ENCODE measurements at places on chromosomes 5 and 9.

GRCh38 chr9:20349568-20349967 is 272.7 kb downstream of the MLLT3 start:
- DNase-seq: no peak

DNA sequence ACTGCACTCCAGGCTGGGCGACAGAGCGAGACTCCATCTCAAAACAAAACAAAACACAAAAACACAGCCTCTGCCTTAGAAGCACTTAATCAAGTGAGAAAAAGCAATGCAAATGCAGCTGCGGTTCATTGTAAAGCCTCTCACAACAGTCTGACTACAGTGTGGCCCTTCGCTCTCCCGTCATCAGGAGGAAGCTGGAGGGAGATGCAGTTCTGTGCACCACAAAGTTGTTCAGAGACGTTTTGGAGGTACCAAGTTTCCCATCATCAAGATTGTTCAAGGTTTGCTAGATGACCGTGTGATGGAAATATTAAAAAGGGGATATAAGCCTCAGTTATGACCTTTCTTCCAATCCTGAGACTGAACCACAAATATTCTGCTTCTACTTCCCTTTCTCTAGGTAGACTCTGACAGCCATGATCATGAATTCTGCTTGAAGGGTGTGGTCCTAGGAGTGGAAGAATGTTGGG is 40.9 kb downstream of the SEC61B start:
- no peak for DNase-seq

DNA sequence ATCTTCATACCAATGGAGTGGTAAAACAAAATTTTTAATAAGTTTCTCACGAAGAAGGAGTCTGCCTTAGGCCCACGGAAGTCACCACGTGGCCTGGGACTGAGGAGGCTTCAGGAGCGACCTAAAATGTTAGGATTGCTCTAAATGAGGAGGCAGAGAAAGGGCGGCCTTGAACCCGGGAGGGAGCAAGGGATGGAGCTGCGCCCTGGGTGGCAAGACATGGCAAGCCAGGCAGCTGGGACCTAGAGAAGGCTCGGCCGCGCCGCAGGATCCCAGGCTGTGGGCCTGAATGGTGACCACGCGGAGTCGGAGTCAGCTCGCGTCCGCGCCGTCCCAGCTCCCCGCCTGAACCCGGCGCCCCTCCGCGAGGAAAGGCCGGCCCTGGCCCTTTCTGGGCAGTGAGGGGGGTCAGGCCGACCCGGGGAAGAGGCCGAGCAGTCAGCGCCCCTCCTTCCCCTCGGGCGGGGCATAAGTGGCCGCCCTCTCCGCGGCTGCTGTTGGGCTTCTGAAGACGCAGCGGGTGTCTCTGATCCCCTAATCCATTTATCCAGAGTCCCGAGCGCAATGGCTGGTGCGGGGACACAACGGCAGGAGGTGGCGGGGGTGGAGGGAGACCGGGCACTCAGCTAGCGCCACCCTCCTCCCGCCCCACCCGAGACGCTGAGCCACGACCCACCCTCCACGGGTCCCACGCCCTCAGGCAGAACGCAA is 10.6 kb downstream of the IRX1 start:
- no peak for DNase-seq

- DNase-seq: no peak
These were observed 33.7 kb downstream of the ZNF462 start for GRCh38 chr9:106896695-106897094.

- DNase-seq: no peak
These were observed 609.5 kb upstream of the RGMB start for GRCh38 chr5:98163796-98164493.

DNA sequence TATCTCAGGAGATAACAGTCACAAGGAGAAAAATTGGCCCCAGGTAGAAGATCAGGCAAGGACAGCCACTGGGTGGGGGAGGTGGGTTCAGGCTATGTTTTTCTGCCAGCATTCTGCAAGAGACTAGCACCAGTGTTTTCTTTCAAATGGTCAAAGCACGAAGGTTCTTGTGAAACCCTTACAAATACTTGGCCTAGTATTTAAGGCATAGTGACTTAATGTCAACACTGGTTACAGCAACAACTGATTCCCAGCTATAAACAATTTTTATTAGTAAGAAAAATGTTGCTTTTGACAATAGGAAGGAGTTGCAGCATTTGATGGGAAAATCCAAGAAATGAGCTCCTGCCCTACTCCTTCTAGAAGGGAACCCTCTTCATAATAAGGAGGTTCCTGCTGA is 349.6 kb downstream of the SLIT3 start:
- no peak for DNase-seq

- no peak for DNase-seq
These were observed 96.5 kb upstream of the PITX1 start for GRCh38 chr5:135130261-135131215.

GRCh38 chr9:77463151-77463550 is 185.0 kb downstream of the GNA14 start:
- no peak for DNase-seq

- DNase-seq: no peak
These were observed 38.9 kb downstream of the DAB2IP start for GRCh38 chr9:121690316-121690715.

DNA sequence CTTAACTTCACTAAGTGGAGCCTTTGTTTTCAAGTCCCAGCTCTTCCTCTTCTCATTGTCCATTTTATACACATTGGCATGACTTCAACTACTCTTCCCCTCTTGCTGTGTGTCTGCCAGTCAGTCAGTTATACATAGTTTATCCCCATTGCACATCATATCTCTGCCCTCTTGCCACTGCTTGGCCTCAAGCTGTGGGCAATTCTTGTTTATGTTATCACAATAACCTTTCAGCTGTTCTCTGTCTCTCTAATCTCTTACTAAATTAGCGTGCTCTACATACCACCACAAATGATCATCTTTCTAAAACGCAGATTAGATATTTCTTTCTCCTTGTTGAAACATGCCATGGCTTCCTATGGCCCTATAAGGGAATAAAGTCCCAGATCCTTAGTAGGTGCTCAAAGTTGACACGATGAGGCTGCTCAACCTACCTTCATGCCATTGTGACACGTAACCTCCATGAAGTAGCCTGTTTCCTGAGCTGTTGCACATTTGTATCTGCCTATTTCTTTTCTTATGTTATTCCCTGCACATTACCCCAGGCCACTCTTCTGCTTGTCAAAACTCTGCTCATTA is 239.3 kb downstream of the GAS1 start:
- DNase-seq: no peak

DNA sequence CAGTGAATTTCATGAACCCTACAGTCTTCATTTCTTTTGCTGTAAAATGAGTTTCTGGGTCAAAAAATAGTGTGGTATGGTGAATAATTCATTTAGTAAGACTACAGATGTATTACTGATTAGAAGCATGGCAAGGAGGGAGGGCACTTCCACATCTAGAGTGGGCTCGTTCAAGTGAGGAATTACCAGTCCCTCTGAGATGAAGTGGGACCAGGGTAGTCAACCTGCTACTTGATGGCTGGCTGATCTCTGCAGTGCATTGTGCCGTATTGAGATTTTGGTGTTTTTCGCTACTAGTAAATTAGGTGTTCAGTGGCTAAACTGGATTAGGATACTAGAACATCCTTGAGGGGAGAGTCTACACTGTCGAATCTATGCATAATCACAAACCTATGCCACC is 10.8 kb downstream of the CDC37L1 start:
- no peak for DNase-seq

- no peak for DNase-seq
These were observed 85.2 kb upstream of the SLC1A3 start for GRCh38 chr5:36521219-36521618.

DNA sequence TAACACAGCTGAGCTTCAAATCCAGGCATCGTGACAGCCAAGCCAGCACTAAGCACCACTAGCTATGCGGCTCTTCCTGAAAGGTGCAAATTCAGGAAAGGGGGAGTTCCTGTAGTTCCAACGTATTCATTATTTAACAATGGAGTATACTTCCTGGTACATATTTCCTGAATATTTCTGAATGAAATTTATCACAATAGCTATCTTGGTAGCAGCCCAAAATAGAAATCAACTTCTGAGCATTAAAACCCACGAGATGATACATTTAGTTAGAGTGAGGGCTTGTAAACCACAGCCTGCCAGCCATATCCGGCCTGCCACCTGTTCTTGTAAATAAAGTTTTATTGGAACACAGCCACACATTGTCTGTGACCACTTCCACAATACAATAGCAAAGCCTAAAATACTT is 109.7 kb upstream of the RETREG1 start:
- DNase-seq: no peak

GRCh38 chr5:128815201-128815600 is 150.1 kb upstream of the SLC27A6 start:
- DNase-seq: no peak

DNA sequence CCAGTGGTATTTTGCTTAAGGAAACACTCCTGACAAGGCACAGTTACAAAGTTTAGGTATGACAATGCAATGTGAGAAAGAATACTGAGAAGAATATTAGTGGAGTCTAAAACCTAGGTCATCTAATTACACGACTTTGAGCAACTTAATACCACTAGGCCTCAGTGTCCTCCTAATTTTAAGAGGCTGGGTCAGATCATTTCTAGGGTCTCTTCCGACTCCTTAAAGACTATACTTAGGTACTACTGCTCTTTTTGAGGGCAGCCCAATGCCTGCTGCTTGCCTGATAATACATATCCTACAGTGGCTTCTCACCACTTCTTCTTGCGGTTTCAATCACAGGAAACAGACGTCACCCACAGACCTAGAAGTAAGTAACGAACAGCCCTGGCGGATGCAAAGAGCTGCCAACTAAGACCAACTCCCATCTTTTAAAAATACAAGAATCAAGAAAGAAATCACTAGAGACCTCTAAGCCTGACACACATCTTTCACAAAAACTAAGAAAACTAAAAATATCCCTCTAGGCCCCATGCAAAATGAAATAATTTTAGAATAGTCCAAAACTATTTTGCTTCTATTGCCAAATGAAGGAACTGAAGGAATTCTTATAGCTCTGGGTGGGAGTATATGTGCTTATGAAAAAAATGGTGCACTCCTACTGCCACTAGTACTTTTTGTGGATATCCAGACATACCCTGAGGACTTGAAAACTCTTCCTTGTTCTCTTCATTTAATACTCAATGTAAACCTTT is 13.1 kb downstream of the DIAPH1 start:
- DNase-seq: peak; percentile 66

- DNase-seq: no peak
These were observed 19.5 kb downstream of the SPAAR start for GRCh38 chr9:35928591-35929452.

GRCh38 chr5:12951846-12952245 is 992.6 kb downstream of the DNAH5 start:
- no peak for DNase-seq

DNA sequence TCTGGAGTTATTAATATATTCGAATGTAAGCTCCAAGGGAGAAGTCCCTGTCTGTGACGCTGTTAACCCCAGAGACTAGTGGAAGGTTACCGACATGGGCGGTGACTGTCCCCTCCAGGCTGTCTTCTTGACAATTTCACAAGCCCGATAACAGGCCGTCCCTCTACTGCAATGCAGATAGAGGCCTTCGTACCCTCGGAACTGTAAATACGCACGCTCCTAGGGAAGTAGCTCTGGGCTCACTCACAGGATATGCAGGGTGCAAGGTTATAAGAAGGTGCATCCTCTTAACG is 680 bp upstream of the RFK start:
- DNase-seq: no peak

DNA sequence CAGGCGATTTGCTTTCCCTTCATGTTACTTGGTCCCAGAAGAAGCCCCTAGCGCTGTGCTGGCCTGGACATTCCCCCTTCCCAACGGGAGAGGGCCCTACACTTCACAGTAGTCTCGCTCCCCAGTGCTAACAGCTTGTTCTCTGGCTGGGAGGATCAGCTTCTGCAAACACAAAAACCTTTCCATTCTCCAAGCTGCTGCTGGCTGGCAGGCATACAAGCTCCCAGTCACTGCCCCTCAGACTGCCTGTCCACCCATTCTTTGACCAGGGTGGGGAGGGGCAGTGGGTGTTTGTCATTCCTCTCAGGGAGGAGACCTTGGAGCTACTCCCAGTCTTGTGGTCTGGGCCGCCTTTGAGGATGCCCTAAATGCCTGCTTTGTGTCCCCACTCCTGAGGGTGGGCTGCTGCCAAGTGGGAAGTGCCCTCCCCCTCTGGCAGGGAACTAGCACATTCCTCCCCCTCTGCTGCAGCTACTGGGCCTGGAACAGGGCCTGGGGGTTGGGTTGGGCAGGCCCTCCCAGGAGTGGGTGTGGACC is 20.8 kb downstream of the ENHO start:
- DNase-seq: no peak

- DNase-seq: no peak
These were observed 13.5 kb downstream of the ZNF346 start for GRCh38 chr5:177035976-177036375.

DNA sequence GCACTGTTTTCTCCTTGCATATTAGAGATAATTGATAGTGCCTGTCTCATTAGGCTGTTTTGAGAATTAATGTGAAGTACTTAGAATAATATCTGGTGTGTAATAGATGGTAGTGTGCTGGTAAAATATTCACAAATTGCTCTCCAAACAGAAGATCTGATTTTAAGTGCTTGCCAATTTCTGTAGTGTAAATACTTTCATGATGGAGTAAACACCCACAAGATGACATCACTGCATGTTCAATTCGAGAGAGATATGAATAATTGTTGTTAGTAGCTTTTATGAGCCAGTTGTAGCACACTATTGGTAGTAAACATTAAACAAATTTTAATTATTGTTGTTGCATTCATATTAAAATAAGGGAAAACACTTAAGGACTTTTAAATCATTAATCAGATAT is 392.3 kb upstream of the RIOK2 start:
- DNase-seq: no peak

- no peak for DNase-seq
These were observed 223.4 kb downstream of the DRD1 start for GRCh38 chr5:175220549-175220948.

GRCh38 chr9:76218886-76219445 is 175.3 kb downstream of the RFK start:
- no peak for DNase-seq

GRCh38 chr9:135046739-135047350 is 40.6 kb upstream of the OLFM1 start:
- DNase-seq: no peak

DNA sequence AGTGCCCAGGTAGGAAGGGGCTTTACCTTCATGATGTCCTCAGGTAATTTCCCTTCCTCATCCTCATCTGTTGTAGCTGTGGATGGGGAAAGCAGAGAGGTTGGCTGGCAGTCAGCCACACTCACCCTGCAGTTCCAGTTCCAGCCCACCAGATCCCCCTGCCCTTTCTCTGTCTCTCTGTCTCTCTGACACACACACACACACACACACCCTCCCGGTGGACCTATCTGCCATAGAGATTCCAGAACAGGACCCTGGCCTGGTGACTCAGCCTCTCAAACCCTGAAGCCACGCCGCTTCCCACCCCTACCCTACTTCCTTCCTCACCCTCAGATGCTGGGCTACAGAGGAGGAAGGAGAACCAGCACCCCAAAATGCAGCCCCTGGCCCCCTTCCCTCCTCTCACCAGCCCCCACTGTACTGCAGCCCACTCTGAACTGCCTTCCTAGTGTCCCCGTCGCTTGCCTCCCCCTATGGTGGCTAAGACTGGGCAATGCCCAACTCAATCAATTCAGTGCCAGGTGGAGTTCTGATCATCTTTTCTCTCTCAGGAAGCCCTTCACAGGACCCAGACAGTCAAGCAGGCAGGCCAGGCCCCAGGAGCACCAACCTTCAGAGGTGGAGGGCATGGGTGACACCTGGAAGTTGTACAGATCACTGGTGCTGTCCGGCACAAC is 4.8 kb downstream of the IRF1 start:
- DNase-seq: no peak

- no peak for DNase-seq
These were observed 105.1 kb downstream of the LMNB1 start for GRCh38 chr5:126881821-126882600.

GRCh38 chr9:127860260-127860659 is 5.8 kb upstream of the ENG start:
- no peak for DNase-seq

GRCh38 chr9:130287736-130288135 is 22.2 kb downstream of the HMCN2 start:
- no peak for DNase-seq

Data from effector memory CD8-positive, alpha-beta T cell (primary cell).